ENCODE measurements at places on chromosomes 11 and 22.

DNA sequence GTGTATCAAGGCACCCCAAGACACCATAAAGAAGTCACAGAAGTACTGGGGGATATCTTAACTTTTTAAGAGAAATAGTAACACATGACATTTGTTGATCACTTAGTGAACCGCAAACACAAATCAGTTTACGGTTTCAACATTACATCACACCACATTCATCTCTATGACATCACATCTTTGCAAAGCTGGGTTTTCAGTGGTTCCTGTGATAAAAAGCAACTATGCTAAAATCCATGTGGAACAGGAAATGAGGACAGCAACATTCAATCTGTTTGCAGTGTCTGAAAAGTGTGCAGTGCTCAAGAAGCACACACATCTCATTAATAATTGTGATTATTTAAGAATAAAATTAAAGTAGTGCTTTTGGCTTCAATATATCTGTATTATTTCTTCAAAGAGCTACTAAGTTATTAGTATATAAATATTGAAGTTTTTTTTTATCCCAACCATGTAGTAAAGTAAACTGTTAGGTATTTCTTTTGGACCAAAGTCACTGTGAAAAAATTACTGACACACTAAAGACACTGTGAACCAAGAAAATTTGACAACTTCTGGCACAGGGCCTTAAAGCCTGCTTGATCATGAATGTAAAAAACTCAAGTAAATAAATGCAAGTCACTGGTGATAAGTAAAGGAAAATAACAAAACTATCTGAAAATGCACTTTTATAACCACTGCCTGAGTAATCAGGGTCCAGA is 156.0 kb upstream of the SOX6 start:
- DNase-seq = no peak

- no peak for DNase-seq
Observed at GRCh38 chr11:73388265-73389133, 12.3 kb downstream of the RELT start.

GRCh38 chr11:84106541-84106940 is 820.4 kb upstream of the CCDC90B start:
- no peak for DNase-seq

GRCh38 chr22:38454353-38455075 is 485 bp downstream of the KCNJ4 start:
- no peak for DNase-seq

GRCh38 chr11:17005646-17006045 is 8.6 kb downstream of the PLEKHA7 start:
- DNase-seq = no peak

- DNase-seq = no peak
Observed at GRCh38 chr11:77446911-77447629, 26.8 kb downstream of the PAK1 start.

- DNase-seq = no peak
Observed at GRCh38 chr11:76788661-76789442, 5.7 kb downstream of the TSKU start.

DNA sequence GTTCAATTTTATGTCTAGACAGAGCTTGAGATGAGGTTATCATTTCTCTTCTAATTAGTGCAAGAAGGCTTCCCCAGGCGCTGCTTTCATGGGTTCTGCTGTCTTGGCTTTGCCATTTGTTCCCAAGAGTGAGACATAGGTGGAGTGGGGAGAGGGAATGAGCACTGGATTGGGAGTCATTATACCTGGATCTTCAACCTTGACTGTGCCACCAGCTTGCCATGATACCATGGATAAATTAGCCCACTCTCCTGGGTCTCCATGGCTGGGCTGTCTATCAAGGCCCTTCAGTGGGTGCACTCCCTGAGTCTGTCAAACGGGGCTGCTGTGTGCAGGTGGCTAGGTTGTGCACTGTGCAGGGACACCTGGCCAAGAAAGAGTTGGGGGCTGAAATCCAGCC is 15.6 kb upstream of the NECTIN1 start:
- no peak for DNase-seq

DNA sequence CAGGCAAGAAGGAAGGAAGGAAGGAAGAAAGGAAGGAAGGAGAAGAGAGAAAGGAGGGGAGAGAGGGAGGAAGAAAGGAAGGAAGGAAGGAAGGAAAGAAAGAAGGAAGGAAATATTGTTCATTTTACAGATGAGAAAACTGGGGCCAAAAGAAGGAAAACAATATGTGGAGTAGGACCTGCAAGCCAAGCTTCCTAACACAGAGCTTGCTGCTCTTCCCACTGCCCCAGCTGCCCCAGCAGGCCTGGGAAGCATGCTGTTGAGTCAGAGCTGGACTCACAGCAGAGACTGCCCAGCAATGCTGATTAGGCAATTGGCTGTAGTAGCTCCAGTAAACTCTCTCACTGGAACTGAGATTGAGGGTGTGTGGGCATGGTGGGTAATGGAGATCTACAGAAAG is 42.6 kb upstream of the SMCO4 start:
- DNase-seq = no peak

DNA sequence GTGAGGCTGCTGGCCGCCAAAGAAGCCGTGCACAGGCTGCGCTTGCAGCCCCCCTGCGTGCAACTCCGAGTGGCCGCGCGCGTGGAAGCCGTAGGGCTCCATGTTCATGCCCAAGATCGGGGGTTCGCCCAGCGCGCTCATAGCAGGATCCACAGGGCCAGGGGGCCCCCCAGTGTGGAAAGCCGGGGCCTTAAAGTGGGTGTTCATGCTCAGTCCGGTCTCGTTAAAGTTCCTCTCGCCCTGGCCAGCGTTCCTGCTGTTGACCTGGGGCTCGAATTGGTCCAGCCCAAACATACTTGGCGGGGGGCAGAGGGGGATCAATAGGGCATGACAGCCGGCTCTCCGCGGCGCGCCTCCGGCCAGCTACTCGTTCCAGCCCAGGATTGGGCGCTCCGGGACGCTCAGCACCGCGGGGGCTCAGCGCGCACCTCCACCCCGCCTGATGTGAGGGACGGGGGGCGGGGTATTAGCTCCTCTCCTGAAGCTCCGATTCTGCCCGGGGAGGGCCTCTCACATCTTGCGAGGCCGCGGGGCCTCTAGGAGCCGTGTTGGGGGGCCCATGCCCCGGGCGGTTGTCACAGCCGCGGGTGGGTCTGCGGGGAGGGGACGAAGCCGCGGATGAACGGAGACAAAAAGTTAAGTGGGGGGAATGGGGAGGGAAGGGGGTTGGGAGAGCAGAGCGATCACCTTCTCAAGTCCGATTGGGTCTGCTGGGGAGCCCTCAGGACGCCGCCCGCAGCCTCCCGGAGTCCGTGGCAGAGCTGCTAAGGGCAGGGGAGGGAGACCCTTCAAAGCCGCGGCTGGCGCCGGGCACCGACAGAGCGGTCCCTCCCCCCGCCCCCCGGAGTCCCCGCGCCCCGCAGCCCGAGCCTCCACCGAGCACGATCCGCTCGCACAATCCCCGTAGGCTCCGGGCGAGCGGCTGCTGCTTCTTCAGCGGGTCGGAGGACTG is 1.0 kb downstream of the MN1 start:
- DNase-seq = no peak

DNA sequence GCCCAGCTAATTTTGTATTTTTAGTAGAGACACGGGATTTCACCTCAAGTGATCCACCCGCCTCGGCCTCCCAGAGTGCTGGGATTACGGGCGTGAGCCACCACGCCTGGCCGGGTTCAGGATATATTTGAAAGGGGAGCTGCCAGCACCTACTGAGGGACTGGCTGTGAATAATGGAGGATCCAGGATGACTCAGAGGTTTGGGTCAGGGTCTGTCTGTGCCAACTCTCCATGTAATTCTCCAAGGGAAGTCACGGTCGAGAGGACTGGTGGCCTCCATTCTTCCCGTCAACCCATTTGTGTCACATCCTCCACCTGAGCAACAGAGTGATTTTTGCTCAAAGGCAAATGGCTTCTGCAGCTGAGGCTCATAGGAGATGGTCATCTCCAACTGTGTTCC is 3.6 kb upstream of the ARRB1 start:
- no peak for DNase-seq

DNA sequence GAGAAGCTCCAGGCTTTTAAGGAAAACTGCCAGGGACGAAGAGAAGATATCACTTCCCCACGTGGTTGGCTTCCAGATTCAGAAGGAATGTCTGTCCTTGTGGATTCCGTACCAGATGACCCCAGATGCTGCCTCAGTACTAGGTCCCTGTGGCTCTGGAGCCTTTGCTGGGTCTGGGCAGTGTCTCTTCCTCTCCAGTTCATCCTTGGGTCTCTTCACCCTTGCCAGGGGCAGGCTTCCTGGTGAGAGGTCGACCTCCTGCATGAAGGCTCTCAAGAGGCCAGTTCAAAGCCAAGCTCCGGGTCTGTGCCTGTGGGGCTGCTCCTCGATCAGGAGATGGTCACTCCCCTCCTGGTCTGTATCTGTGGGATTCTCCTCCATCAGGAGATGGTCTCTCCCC is 74.7 kb upstream of the B3GAT1 start:
- DNase-seq = no peak

- no peak for DNase-seq
Observed at GRCh38 chr11:62926680-62927455, 5.7 kb upstream of the CHRM1 start.

- no peak for DNase-seq
Observed at GRCh38 chr22:42937164-42937843, 77.6 kb downstream of the PACSIN2 start.

DNA sequence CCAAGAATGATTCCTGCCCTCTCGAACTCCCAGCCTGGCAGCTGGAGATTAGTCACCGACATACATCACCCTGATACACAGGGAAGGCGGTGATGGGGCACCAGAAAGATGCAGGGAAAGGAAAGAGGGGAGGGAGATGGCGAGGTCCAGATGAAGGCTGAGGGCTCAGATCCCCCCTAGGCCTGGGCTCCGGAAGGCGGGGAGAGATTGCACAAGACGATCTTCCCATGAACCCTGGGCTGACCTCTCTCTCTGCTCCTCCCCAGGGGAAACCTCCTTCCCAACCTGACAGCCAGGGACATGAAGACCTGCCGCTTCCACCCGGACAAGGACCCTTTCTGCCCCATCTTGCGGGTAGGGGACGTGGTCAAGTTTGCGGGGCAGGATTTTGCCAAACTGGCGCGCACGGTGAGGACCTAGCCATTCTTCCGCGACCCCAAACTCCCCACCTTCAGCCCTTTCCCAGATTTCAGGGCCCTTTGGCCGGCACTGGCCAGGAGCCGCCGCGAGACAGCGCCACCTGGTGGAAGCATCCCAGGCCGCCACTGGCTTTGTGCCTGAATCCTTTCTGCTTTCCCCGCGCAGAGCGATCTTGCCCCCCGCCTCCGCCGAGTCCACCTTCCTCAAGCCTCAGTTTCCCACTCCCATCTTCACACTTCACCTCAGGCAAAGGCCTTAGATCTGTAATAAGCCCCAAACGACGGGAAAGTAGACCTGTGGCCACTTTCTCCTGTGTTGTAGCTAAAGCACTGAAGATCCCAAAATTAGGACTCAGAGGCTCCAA is 11.5 kb downstream of the P2RX3 start:
- no peak for DNase-seq

GRCh38 chr11:4063348-4063747 is 31.3 kb upstream of the RRM1 start:
- DNase-seq = no peak
